ENCODE measurements at places on chromosomes 1 and 21.

DNA sequence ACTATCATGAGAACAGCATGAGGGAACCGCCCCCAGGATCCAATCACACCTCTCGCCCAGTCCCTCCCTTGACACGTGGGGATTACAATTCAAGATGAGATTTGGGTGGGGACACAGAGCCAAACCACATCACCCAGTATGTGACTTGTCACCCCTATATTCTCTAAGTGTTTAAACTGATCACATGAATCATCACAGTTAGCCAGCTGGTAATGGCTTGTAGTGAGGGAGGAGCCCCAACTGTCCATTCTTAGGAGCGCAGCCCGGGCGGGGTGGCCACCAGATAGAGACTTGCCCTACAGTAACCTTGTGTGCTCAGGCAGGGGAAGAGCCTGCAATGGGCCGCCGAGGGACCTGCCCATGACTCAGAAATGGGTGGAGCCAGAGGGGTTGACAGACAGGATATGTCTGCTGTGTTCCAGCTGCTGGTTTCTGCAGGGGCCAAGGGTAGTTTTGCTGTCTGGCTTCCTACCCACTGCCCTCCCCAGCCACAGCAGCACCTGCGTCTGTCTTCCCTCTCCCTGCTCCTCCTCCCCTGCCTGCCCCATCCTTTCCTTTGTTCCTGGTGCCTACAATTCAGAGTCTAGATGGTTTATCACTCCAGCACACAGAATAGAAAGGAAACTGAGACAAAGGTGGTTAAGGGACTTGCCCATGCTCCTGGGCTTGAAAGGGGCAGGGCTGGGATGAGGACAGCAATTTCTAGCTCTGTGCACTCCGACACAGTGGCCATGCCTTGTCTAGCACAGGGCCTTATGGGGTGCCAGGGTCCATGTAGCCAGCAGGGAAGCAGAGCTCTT is 9.2 kb downstream of the ABCG1 start:
- peak; percentile 100 for DNase-seq

GRCh38 chr1:150552128-150552910 is 3.1 kb downstream of the ADAMTSL4 start:
- DNase-seq = peak; percentile 88

DNA sequence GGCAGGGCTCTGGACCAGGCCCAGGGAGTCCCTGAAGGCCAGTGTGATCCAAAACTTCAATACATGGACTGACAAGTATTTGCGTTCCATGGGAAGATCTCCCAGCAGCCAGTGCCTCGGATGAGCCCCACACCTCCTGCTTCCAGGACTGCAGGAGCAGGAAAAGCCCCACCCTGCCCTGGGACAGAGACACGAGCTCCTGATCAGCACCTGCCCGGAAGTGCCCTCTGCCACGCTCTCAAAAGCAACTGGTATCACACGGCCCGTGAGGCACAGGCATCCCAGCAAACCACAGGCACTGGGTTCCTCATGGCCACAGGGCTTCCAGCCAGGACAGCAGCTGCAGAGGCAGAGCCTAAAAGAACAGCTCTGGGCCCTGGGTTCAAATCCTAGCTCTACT is 48.6 kb downstream of the ACOT7 start:
- DNase-seq = no peak

DNA sequence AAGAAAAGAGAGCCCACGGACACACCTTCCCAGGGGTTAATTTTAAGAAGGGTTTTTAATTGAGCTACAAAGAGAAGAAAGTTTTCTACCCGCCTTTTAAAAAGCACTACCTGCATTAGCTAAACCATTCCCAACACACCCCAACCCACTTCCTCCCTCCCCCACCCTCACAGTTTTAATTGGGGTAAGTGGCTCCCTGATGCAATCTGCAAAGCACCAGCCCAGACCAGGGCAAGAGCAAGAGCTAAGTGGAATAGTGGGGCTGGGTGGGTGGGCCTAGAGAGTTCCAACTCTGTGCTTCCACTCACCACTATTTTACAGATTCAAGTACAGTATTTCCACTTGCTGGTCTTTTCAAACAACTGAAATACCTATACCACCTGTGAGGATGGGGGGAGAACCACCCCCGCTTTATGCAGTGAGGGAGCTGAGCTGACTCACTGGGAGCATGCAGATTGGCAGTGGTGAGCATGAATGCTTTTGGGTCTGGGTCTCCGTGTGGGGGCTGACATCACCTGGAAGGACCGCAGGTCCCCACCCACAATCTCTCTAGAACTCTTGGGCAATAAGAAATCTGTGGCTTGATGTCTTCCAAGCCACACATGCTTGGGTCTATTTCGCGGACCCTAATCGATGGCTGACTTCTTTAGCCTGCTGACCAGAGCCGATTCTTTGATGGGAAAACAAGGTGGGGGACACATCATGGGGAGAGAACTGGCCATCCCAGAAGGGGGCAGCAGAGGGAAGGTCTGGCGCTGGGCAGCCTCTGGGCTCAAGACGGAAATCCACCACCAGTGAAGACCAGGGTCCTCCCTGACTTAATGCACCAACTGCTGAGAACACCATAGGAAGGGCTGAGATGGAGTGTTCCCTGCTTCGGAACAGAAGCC is 95.5 kb downstream of the SSBP3 start:
- DNase-seq = peak; percentile 30

DNA sequence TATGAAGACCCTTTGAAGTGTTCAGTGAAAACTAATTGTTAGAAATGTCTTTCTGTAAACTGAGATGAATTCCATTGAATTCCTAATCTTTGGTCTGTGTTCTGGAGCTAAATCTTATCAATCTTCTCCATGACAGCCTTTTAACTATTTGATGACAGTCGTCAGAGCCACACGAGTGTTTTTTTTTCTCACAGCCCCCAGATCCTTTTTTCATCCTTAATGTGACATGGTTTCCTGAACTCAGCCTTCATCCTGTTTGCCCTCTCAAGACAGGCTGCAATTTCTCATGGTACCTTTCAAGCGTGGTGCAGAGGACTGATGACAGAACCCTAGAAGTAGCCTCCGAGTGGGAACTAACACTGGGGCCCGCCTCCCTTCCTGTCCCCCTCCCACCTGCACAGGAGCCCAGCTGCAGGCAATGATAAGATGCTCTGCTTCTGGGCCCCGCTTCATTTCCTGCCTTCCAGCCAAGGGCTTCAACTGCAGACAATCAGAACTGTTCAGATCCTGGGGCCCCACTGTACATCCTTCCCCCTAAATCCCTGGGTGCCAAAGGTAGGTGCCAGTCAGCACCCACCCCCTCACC is 114.6 kb upstream of the VAV3 start:
- no peak for DNase-seq
